Astrocyte of the hippocampus (primary cell): ENCODE measurements at places on chromosomes 7 and 10.

DNA sequence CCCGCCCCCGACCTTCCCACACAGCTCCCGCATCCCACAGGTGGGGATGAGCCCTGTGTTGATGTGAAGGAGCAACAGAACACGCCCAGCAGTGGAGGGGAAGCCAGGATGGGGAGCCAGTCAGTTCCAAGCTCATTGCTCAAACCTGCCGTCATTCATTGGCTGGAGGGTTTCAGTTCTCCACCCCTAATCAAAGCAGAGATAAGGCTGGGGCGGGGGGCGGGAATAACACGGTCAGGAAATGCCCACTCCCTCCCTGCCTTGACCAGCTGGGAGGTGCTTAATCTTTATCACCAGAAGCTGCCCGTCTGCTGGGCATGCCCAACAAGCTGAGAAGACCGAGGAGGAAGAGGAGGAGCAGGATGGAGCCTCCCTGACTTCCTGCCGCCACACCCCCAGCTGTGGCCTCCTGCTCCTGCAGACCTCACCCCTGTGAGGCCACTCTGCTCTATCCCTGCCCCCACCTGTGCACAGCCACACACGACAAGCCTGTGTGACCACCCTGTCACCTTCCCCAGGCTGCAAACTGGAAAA, 265.1 kb downstream of the ZEB1 start:
- no peak for DNase-seq

DNA sequence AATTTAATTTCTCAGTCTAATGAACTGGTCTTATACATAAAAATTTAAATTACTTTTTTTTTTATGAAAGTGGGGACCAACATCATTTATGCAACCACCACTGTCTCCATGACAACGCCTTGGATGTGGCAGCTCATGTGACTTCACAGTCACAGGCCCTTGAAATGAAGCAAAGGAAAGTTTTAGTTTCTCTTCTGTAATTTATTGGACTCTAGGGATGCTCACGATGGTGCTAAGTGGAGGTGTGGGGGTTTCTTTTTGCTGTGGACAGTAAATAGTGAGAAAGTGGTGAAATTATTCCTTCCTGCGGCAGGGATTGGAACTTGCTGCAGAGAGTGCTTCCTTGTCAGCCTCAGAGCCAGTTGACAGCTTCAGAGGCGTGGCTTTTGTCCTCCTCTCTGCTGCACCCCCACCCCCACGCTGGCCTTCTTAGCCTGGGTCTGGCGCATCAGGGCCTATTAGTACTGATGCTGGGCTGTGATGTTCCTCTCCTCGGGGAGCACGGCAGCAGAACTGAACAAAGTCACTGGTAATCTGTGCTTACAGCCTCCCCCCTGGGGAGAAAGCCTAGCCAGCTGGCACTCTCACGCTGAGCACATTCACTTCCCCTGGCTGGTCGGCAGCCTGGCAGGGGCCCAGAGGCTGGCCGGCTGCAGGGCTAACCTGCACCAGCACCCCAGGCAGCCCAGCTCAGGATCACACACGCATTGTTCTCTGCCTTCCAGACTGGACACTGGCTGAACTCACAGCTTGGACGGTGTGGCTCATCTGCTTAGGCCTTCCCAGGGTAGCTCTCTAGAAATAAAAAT, 517.5 kb upstream of the GALNT17 start:
- peak; percentile 93 for DNase-seq

GRCh38 chr7:3887096-3887690, 586.1 kb downstream of the SDK1 start:
- no peak for DNase-seq

DNA sequence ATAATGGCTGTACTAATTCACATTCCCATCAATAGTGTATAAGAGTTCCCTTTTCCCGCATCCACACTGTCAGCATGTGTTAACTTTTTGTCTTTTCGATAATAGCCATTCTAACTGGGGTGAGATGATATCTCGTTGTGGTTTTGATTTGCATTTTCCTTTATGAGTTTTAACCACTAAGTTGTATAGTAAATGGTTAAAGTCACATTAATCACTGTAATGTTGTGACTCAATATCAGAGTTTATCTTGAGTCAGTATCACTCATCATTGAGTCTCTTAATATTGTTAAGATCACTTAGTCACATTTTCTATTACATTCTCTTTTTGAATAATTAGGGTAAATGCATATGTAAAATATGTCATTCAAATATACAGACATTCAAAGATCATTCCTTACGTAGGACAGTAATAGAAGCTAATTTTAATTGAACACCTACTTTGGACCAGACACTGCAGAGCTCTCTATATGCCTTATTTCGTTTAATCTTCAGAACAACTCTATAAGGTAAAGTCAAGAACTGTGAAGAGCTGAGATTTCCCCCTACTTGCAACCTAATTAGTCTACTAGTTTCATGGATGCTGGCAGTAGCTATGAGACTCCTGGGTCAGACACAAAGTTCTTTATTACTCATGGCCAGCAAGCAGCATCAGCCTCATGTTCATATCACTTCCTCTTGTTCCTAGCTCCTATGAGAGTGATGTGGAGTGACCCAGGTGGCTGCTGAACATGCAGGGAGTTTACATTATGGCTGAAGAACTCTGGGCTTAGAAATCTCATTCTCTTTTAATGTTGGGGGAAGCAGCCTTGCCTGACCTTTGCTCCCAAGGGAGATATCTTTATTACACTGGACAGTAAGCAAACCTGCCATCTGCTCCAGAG, 30.5 kb downstream of the CREB5 start:
- no peak for DNase-seq

- no peak for DNase-seq
Measured at GRCh38 chr10:99297033-99297432, 32.1 kb upstream of the CNNM1 start.

DNA sequence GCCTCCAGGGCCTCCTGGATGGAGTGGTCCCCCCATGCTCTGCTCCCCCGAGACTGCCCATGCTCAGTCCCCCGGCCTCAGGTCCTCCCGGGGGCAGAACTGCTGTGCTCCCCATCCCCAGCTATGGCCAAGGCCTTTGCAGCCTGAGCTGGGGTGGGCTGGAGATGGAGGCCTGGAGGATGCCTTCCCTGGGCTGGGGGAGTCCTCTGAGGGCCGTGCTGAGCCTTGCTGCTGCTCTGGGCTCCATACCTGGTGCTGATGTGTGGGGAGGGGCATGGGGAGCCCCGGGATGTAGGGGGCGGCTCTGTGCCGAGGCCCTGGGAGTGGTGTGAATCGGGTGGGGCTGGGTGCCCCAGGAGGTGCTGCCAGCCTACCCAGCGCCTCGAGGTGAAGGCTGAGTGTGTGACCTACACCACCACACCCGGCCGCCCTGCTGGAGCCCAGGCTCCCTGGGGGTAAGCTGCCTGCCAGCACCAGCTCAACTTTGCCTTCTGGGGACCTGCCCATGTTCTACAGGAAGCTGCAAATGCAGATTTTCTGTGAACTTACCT, 109.5 kb downstream of the UNCX start:
- DNase-seq: no peak

- no peak for DNase-seq
Measured at GRCh38 chr10:67807855-67808456, 30.0 kb downstream of the DNAJC12 start.

DNA sequence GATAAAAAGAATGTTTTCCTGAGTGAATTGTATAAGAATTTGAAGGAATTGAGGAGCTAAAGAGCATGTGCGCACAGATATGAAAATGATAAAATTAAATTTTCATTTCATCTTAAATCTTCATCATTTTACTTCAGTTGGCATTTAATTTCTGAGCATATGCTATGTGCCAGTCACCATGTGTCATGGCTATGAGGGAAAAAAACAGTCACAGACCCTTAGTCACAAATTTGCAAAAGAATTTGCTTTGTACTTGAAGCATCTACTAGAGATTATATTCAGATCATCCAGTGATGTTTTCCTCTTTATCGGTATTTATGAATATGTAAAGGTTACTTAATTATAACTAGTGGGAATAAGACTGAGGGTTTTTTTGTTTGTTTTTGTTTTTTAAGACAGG, 29.8 kb downstream of the VCL start:
- DNase-seq: no peak

DNA sequence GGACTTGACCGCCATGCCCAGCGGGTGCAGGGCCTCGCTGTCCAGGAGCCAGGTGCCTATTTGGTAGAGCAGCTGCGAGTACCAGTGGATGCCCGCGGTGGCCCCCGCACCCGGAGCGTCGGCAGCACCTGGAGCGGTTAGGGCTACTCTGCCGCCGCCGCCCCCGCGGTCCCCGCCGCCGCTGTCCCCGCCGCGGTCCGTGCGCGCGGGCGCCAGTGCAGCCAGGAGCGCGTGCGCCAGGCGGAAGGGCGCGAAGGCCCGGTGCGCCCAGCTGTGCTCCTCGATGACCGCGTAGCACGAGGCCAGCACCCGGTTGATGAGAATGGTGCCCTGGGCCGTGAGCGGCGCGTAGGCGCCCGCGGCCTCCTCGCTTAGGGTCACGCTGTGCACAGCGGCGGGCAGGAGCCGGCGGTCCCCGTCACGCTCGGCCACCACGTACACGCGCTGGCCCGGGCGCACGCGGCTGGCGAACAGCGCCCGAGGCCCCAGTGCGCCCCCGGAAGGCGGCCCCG, 9.3 kb downstream of the SHH start:
- DNase-seq: no peak

GRCh38 chr10:21715531-21716195, 181.6 kb downstream of the MLLT10 start:
- DNase-seq: peak; percentile 64

- DNase-seq: no peak
Measured at GRCh38 chr10:122638106-122638505, 61.5 kb downstream of the C10orf120 start.

GRCh38 chr7:92052159-92052558, 82.1 kb downstream of the CYP51A1 start:
- DNase-seq: no peak

- no peak for DNase-seq
Measured at GRCh38 chr10:126667568-126667967, 2.9 kb downstream of the C10orf90 start.

DNA sequence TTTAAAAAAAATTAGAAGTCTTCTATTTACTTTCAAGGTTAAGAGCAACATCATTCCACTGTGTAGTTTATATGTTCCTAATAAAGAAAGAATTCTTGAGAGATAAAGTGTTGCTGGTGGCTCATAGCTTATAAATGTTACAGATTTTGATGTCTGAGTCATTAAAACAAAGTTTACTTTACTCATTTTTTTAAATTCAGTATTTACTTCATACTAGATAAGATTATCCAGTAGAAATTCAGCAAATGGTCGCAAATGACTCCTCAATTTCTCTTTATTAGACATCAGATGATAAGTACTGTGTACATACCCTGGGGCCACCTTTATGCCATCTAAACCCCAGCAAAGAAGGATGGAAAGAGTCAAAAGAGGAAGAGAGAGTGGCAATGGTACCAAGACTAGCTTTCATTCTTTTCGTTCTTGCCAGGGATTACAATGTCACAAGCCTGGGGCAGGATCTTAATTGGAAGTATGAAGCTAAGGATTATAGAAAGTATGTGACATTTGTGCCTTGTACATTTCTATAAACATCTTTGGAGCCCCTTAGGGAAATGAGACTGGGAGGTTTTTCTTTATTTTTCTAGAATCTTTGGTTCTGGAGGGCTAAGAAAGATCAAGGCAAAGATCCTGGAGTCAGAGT, 206.1 kb downstream of the CHRM2 start:
- no peak for DNase-seq

GRCh38 chr10:96570983-96571964, 15.5 kb downstream of the TM9SF3 start:
- DNase-seq: no peak

DNA sequence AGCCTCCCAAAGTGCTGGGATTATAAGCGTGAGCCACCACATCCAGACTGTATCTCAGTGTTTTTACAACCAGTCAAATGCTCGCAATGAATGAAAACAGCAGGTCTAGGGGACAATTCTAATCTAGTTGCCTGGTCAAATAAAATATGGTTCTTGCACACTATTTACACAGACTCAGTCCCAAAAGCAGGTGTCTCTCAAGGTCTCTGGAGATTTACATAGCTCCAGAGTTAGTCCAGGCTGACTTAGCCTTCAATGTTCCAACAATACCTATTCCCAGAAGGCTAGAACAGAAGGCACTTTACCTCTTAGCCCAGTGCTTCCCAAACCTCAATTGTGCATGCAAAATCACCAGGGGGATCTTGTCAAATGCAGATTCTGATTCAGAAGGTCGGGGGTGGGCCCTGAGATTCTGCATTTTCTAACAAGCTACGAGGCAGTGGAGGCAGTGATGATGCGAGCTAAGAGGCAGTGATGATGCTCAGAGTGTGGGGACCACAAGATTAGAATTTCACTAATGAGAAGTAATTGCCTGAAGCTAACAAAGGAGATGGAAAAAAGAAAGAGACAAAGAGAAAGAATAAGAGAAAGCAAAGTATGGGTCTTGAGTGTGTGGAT, 6.4 kb downstream of the KIAA1549 start:
- no peak for DNase-seq

- DNase-seq: no peak
Measured at GRCh38 chr10:91198781-91199180, 21.7 kb upstream of the PCGF5 start.

DNA sequence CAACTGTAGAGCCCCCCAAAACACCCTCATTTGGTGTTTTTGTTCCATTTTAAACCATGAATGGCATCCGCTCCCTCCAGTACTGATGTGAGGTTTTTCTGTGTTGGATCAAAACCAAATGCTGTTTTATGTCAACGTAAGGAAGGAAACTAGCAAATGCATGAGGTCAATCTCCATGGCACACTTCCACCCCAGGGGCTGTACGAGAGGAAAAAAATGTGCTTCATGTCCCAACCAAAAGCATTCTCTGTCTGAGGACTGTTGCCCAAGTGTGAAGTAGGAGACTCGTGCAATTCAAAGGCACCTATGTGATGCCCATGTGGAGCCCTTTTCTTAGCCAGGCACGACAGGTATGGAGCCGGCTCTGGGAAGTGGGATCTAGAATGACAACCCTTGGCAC, 180.3 kb upstream of the MKI67 start:
- no peak for DNase-seq
